ENCODE measurements at places on chromosomes 1 and 21. TPM values are rescaled to one million over a fixed set of nuclear protein-coding genes. Genes with fewer than 3 reads are reported as not detected.

Gene BACE2
- 60.9 TPM for total RNA-seq

Gene CR1L
- not detected for total RNA-seq

Gene OR10Z1
- total RNA-seq, result not detected

Gene ITLN1
- total RNA-seq, result not detected

Gene CRNN
- total RNA-seq, result not detected

Gene TNNT2
- total RNA-seq, result 0.17 TPM

Gene MYCL
- 1.2 TPM for total RNA-seq

Gene KCND3
- total RNA-seq, result not detected

Gene GOLT1A
- total RNA-seq, result 1.7 TPM

Gene TEDDM1
- not detected for total RNA-seq

Gene NMNAT2
- total RNA-seq, result 0.65 TPM

Gene LCA5L
- 0.65 TPM for total RNA-seq

Gene NCF2
- 32.0 TPM for total RNA-seq

Gene GJC2
- 0.14 TPM for total RNA-seq

Gene SLC9C2
- not detected for total RNA-seq

Gene CREB3L4
- total RNA-seq, result 10.7 TPM

Gene UBASH3A
- not detected for total RNA-seq

Gene FCRL1
- total RNA-seq, result not detected

Gene OR2M3
- not detected for total RNA-seq

Gene AMY1A
- not detected for total RNA-seq

Gene CYP2J2
- total RNA-seq, result 4.3 TPM

Gene CD1D
- total RNA-seq, result 0.72 TPM

Gene GBP6
- total RNA-seq, result 0.65 TPM

Gene TAS1R3
- total RNA-seq, result not detected
